ENCODE measurements at places on chromosomes 1 and 21.

GRCh38 chr1:150696162-150696561 lies 792 bp downstream of the GOLPH3L start:
- DNase-seq: no peak

- DNase-seq: no peak
Observed at GRCh38 chr1:203536980-203537455, 43.1 kb downstream of the OPTC start.

- peak; percentile 45 for DNase-seq
Observed at GRCh38 chr1:201653233-201653632, 114.3 kb downstream of the NAV1 start.

GRCh38 chr1:57820356-57821095 lies 396.7 kb upstream of the DAB1 start:
- no peak for DNase-seq

GRCh38 chr1:31143455-31143854 lies 77.9 kb upstream of the PUM1 start:
- DNase-seq: no peak

GRCh38 chr1:189774721-189775287 lies 702.9 kb downstream of the BRINP3 start:
- DNase-seq: no peak

- no peak for DNase-seq
Observed at GRCh38 chr21:15054606-15055239, 10.1 kb downstream of the NRIP1 start.

DNA sequence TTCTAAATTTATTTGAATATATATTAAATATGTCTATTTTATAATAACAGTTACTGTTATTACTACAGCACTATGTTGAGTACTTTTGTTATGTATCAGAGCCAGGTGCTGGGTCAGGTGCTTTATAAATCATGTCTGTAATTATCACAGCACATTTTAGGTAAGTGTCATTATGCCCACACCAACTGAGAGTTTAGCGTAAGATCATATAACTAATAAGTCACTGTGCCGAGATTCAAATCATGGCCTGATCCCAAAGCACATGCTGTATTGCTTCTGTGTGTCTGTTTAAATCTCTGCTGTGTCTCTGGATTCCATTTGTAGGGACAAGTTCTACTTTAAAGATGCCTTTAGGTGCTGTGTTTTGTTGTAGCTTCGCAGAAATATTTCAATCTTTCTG lies 1.9 kb downstream of the GPSM2 start:
- DNase-seq: no peak

GRCh38 chr1:208108646-208109330 lies 135.4 kb downstream of the PLXNA2 start:
- no peak for DNase-seq

DNA sequence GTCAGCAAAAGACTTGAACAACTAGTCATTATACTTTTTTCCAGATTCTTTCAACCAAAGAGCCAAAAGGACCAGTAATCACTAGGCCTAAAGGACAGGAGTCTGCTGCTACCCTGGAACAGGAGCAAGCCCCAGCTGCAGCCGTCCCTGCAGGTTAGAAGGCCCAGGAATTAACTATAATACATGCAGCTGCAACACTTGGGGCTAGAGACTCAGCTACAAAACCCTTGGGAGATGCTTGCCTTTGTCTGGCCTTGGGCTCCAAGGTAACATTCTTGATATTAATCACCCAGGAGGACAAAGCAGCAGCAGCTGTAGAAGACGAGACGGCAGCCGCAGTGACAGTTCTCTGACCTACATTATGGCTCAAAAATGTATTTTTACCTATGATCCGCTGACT lies 841.2 kb upstream of the ADGRL4 start:
- DNase-seq: no peak

- DNase-seq: no peak
Observed at GRCh38 chr1:59985911-59986515, 59.4 kb upstream of the CYP2J2 start.

- no peak for DNase-seq
Observed at GRCh38 chr21:39651206-39651605, 38.5 kb downstream of the B3GALT5 start.

- DNase-seq: no peak
Observed at GRCh38 chr21:26077521-26077920, 93.0 kb downstream of the APP start.

DNA sequence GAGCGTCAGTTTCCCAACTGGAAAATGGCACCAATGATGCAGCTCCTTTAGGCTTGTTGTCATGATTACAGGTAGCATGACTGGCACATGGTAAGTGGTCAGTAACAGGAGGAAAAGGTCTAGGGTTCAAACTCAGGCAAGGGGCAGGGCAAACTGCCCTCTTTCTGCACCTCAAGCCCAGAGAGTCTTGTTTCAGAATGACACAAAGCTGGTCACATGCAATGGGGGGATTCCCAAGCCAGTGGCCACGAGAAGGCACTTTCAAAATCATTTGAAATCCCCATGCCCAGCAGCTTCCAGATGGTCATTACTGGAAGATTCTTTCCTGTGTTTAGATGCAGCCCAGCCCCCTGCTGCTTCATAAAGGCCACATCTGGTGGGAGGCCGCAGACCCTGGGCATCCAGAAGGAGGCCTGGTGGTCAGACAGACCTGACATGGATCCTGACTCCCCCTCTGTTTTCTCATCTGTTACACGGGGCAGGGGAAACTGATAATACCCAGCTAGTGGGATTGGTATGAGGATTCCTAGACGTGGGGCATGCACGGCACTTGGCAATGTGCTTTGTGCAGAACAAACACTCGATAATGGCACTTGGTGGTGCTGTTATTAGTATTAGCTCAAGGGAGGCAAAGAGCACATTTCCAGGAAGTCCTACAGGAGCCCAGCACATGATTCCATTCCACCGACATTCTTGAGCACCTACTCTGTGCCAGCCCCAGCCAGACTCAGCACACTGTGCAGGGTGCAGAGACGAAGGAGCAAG lies 6.9 kb upstream of the PLA2G2D start:
- no peak for DNase-seq

DNA sequence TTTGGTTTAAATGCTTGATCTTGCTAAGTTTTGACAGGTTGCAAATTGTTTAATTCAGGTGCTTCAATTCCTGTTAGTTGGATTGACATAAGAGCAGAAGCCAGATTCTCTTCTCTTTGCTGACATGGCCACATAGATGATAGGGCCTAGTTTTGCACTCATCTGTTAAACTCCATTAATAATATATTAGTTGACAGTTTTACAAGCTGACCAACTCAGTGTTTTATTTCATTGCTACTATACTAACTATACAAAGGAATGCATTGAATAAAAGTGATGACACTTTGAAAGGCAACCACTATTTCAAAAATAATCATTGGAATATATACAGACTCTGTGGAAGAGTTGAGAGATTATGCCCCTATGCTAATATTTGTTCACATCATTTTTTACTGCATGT lies 255.6 kb upstream of the DPYD start:
- no peak for DNase-seq

DNA sequence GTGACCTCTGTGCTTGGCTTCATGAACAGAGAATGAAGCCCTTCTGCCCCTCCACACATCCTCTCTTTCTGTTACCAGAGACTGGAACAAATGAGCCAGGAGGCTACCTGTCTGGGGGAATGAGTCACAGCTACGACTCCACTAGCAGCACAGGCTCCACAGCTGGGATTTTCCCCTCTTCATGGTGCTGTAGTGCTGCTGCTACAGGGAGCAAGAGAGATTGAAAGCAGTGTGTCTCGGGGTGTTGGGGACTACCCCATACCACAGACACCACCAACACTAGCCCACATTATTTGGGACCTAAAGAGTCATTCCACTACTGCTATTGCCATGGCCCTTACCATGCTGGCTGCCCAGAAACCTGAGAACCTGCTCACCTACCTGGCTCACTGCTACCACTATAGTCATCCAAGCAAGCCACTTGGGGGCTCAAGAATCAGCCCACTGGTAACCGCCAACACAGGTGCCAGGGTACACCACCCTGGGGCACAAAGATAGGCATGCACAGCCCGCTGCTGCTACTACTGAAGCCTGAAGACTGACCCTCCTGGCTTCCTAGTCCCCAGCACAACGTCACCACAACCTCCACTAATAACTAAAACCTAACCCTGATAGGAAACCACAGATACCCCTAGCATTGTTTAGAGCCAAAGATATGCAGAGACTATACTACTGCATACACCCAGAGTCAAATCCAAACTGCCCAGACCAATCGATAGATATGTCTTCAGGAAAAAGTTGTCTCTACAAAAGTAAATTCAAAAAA lies 17.7 kb downstream of the CD1E start:
- DNase-seq: no peak

- no peak for DNase-seq
Observed at GRCh38 chr1:164559342-164560051, 513 bp downstream of the PBX1 start.

- no peak for DNase-seq
Observed at GRCh38 chr1:196466166-196466565, 142.1 kb downstream of the KCNT2 start.

DNA sequence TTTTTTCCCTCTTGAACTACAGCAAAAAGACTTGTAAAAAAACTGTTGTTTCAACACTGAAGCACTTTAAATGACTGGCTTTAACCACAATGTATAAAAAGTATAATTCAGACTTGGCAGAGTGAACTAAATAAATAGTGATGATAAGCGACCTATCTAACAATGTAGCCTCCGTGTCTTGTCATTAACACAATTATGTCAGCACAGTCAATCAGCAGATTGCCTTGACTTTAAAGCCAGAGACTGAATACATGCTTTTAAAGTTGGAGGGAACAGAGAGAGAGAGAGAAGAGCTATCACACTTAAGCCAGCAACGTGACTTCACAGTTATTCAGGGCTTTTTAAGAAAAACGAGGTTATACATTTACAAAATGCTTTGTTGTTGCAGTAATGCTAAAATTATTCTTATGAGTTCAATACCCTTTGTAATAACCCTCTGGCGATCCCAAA lies 378.1 kb downstream of the LMO4 start:
- DNase-seq: no peak

DNA sequence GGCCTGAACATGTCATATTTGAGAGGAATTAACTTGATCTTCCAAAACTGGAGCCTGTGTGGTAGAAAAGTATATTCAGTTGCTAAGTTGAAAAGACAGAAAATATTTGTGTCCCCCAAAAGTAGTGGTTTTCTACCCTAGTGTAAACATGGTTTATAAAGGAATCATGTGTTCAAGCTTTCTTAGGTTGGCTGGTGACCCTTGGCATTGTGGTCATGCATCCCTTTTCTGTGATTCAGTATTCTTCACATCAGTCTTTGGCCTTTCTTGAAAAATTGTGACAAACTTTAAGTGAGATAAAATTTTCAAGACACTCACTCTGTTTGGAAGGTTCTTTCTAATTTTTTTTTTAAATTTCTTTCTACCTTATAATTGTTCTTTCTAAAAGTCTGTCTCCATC lies 193.2 kb downstream of the DHRS3 start:
- DNase-seq: no peak

GRCh38 chr21:33080376-33080775 lies 10.4 kb downstream of the OLIG1 start:
- DNase-seq: no peak

DNA sequence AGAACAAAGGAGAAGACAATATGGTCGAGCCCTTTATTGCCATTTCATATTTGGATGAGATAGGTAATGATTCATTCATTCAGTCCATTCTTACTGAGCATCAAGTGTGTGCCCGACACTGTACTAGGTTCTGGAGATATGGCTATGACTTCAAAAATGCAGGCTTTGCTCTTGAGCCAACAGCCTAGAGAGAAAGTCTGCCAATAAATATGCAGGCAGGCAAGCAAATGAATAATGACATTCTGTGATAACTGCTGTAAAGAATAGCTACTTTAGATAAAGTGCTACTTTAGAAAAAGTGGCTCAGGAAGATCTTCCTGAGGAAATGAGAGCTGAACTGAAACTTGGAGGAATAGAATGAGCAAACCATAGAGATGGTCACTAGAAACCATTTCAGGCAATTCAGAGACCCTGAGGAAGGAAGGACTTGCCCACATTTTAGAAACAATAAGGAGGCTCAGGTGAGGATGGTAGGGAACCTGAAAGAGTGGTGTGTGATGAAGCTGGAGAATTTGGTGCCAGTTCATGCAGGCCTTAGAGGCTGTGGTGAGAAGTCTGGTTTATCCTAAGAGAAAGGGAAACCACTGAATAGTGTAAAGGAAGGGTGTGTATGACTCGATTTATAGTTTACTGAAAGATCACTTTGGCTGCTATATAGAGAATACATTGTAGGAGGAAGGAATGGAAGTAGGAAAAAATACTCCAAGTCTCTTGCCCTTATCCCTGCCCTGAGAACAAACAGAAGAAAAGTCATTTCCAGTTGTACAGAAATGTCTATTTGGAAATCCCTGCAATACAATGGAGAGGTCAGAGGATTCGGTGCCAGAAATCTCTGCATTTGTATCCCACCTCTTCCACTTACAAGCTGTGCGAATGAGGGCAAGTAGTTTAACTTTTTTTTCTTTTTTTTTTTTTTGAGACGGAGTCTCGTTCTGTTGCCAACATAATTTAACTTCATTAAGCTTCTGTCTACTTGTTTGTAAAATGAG lies 167.9 kb downstream of the VPS13D start:
- DNase-seq: no peak

DNA sequence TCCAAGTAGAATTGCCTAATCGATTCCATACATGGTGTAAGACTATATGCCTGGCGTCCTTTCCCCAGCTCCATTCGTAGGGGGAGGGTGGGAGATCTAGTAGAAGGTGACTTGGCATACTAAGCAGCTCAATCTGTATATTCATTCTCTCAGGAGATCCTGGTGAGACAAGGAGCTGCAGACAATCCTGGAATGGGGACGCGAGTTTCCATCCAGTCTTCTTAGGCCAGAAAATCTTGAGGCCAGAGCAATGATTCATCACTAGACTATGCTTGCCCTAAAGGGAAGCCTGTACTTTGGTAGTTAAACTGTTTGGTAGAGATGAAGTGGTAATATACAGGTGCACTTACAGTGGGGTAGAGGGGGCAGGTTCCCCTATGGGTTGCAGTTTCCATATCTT lies 468.7 kb downstream of the ADGRL2 start:
- no peak for DNase-seq

DNA sequence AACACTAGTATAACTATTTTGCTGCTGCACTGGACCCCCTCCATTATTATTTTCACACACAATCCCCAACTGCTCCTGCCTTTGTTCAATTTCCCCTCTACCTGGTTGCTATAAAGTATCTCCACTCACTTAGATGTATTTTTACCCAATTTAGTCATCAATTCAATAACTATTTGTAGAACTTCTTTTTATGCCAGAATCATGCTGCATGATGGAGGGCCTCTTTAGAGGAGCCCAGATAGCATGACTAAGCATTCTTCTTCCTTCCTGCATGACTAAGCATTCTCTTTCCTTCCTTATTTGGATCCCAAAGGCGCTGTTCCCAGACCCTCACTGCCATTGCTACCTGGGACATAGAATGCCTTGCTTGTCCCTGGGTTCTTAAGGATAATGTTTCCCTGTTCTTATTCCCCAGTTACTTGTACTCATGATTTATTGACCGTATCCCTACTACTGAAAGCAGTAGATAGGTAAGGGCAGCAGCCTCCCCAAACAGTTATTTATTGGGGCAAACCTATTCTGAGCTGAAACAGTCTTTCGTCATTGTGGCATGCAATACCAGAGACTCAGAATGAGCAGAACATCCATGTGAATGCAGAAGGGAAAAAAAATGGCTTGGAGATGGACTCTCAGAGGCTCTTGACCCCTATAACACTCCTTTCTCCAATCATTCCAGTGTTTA lies 89.3 kb upstream of the AKT3 start:
- DNase-seq: peak; percentile 44
